ENCODE measurements at places on chromosomes 4 and X.

- no peak for DNase-seq
Observed at GRCh38 chr4:102299354-102300107, 45.8 kb downstream of the SLC39A8 start.

DNA sequence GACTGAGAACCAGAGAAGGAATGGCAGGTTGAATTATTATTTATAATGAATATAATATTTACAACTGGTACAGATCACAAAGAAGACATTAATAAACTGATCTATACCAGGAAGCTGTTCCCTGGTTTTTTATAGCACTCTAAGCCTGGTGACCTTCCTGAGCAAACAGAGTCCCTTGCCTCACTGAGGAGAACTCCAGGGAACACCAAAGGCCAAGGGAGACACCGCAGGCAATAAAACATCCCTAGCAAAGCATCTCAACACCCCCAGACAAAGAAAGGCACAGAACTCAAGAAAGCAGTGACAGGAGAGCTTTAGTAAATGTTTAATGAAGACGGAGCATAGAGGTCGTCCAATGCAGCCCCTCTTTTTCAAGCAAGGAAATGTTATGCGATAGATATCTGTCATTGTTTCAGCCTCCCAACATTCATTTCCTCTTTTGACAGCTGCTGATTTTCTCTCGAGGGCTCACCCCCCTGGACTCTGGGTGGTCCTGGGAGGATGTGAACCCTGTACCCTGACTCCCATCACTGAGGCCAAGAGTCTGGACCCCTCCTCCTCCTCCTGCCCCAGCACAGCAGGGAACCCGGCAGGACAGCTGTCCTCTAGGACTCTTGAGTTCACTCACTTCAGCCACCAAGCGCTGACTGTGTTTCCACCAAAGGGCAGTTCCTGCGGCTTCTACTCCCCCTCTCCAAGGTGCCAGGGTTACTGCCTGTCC, 342.5 kb upstream of the GATB start:
- DNase-seq: no peak

DNA sequence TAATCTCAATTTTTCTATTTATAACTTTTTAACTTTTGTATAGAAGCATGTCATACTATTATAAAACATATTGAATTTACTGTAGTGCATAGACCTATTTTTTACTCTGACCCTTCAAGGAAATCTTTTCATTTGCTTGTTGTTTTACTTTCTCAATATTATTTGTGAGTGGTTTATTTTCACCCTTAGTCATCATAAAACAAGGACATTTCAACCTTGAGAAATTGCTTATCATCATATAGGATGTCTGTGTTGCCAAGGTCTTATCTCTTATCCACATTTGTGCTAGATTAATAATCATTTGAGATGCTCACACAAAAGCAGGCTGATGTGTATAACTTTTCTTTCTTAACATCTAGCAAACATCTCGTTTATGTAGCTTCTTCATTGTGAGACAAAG, 408.6 kb upstream of the PABPC4L start:
- DNase-seq: no peak

GRCh38 chr4:57020467-57021101, 41.9 kb downstream of the POLR2B start:
- no peak for DNase-seq

GRCh38 chr4:473570-474457, 25.1 kb downstream of the ZNF721 start:
- peak; percentile 83 for DNase-seq

DNA sequence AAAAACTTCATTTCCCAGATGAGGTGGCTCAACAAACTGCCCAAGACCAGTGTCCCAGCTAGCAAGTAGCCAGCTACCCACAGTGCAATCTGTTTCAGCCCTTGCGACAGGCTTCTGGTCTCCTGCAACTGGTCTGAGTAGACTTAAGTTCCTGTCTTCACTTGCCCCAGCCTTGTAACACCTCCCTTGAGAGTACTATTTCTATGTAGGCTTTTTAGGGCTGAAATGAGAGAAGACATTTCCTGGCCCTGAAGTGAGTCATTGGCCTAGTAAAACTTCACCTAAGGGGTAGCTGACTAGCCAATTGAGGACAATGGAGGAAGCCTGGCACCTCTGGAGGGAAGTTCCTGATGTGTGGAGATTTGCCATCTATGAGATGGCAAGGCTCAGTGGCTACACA, 80.1 kb upstream of the STIM2 start:
- no peak for DNase-seq

GRCh38 chr4:112593438-112594133, 43.1 kb downstream of the ZGRF1 start:
- DNase-seq: no peak

GRCh38 chr4:108473163-108473720, 147.1 kb upstream of the RPL34 start:
- DNase-seq: no peak

- no peak for DNase-seq
Observed at GRCh38 chrX:40685362-40685918, 38.1 kb upstream of the CXorf38 start.

DNA sequence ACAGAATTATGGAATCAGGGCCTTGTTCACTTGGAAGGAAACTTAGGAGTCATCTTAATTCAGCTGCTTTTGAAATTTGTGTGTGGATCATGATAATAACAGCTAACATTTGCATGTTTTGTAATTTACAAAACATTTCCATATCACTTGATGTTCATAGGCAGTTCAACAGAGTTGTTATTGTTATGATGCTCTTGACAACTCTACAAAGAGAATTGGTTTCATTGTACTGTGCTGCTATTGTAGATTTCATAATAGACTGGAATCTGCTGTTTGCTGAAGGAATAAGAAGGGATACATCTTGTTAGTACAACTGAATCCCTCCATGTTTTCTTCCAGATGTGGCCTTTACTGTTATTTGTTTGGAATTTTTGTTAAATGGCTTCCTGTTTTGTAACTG, 83.5 kb downstream of the CNKSR2 start:
- no peak for DNase-seq

- peak; percentile 73 for DNase-seq
Observed at GRCh38 chr4:7103031-7103606, 35.3 kb upstream of the GRPEL1 start.

DNA sequence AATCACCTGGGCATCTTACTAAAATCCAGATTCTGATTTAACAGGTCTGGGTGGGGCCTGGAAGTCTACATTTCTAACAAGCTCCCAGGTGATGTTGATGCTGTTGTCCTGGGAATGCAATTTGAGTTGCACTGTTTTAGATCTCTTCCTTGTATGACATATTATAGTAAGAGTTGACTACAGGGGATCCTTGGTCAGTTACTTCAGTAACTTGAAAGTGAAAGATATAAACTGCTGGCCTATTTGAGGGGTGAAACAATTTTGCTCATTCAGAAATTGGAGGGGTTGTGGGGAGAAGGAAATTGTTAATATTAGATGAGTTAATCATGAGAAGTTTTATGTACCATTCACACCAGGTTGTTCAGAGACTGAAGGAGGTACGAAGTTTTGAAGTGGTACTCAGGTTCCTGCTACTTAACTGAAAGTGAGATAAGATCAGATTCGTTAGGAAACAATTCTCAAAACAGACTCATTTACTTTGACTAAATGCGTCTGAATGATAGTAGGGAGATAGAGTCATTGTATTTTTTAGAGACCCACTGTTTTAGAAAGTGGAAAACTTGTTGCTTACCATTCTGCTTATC, 12.5 kb downstream of the SH2D1A start:
- no peak for DNase-seq

GRCh38 chrX:135354288-135354687, 45.0 kb downstream of the ETDC start:
- no peak for DNase-seq

DNA sequence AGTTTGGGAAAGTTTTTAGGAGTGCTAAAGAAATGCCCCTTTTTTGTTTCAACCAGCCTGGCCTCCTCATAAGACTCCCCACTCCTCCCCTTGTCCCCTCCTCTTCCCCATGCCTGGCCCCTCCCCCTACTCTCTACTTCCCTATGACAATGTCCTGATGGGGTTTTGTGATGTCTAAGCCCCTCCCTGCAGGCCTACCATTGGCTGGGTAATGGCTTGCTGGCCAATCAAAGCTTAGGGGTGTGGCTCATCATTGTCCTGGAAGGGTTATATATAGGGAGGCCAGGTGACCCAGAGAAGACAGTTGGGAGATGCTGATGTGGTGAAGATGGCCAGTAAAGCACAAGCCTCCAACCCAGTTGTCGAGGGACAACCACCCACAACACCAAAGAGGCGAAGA, 48.2 kb upstream of the PASD1 start:
- no peak for DNase-seq

DNA sequence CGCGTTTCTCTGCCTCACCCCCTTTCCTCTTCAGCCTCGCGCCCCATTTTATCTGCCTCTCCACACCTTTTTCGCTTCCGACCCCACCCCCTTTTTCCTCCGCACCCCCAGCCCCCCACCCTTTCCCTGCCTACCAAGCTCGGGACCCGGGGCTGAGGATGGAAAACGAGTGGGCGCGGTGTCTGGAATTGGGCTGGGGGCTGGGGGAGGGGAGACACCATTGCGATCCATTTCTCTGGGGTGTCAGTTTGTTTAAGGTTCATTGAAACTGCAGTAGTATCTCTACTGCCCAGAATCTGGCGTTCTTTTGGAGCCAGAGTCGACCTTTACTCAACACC, 707 bp downstream of the SLC9A6 start:
- no peak for DNase-seq

DNA sequence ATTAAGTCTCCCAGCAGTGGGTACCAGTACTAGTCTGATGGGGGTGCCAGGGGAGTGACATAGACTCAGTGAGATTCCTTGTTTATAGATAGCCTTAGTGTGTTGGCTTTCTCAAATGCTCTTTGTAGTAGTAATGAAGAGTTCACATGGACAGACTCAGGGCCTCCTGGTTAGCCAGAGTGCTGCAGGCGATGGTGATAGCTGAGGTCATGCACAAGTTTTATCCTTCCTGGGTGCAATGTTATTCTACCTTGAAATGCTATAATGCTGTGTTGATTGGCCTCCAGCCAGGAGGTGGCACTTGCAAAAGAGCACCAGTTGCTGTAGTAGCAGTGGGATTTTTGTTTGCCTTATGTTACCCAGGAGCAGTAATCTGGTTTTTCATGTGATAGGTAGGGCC, 35.5 kb upstream of the ADH4 start:
- DNase-seq: no peak

GRCh38 chrX:47063179-47063578, 15.1 kb upstream of the RGN start:
- no peak for DNase-seq

DNA sequence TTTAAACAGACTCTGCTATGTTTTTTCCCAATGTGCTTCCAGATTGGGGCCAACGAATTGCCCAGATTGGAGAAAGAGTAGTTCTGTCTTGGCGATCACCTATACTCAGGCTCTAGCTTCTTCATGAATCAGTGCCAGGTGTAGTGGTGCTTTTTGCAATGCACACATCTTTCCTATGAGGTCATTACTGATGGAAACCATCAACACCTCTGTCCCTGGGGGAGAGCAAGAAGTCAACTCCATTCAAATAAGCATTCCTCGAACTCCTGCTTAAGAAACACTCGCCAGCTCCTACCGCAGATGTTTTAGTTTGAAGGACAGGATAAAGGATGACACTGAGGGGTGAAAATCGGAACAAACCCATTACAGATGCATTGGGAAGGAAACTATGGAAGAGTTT, 156.5 kb upstream of the DKK2 start:
- no peak for DNase-seq

- no peak for DNase-seq
Observed at GRCh38 chr4:45453258-45453853, 670.5 kb downstream of the GABRG1 start.

GRCh38 chr4:3263876-3264193, 14.9 kb downstream of the MSANTD1 start:
- DNase-seq: no peak

DNA sequence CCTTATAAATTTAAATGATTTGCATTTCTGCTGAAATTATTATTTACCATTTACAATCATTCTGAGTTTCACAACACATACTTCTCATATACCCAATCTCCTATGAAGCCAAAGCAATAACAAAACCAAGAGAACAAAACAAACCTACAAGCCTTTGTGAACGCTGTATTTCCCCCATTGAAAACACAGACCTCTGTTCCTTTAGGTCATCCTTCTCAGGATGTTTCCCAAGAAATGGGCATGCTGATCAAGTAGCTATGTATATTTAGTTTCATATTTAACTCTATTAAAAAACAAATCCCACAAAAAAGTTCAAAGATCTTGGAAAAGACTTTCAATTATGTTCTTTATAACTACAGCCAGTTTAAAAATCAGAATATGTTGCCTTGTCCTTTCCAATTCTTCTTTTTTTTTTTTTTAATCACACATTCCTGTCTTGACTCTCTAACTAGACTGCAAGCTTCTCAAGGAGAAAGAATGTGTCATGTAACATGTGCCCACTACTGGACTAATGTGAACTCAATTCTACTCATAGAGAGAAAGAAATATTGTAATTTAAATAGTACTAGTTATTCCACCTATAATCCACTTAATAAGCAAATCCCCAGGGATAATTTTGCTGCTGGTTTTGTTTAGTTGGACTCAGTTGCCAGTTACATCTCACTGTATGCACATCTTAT, 84.3 kb upstream of the PRSS48 start:
- no peak for DNase-seq

GRCh38 chr4:15427701-15428100, at the start of gene C1QTNF7:
TSS of gene C1QTNF7 (plus strand) at chr4:15428033. CDS start at chr4:15435744, 7,711 bp downstream.
- no peak for DNase-seq

GRCh38 chrX:138519296-138519695, 192.2 kb downstream of the FGF13 start:
- no peak for DNase-seq

GRCh38 chrX:35382966-35383365, 415.2 kb upstream of the MAGEB16 start:
- DNase-seq: no peak

DNA sequence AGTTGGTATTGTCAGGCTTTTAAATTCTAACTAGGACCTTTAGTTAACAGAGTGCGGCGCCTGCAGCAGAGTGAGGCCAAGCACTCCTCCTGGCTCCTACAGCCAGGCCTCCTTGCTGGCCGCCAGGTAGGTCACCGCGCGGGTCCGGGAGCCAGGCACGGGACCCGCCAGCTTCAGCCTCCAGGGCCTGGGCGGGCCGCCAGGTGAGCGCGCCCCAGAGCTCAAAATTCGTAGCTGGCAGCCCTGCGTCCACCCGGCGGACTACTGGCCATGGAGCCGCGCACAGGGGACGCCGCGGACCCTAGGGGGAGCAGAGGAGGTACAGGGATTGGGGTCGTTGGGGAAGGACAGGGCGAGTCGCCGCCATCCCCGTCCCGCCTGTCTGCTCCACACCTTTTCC, at the start of gene MAGIX:
TSS of gene MAGIX (plus strand) at position 139 of the 400 bp plus-strand sequence. CDS start at position 271, 132 bp downstream.
- DNase-seq: no peak

GRCh38 chr4:14049946-14050345, 422.4 kb upstream of the BOD1L1 start:
- DNase-seq: no peak

Data from stimulated activated CD4-positive, alpha-beta T cell treated with anti-CD3 and anti-CD28 coated beads, Interleukin-4, amount 100 ng/mL, for 4 hours (primary cell).